NCI-H2107 (cell line): ENCODE measurements at places on chromosomes 7 and 10.

DNA sequence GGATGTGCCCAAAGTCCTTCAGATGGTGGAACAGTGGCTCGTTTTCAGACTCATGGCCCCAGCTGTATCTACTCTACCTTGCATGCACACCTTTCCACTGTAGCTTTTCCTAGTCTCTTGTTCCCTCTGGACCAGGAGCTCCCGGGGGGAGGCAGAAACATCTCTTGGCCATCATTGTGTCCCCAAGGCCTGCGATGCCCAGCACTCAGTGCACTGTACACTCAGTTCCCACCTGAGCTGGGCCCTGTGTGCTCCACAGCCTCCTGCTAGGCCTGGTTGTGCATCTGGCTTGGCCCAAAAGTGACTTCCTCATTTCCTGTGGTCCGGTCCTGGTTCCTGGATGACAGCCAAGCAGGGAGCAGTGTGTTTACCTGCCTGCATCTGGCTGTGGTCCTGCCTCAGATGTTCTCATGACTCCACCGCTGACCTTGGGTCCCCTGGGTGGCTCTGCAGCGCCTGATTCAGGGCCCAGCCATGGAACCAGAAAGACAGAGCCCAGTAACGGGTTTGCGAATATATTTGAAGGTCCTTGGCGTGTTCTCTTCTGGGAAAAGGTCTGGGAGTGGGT lies 9.9 kb upstream of the DOCK1 start:
- no peak for DNase-seq

DNA sequence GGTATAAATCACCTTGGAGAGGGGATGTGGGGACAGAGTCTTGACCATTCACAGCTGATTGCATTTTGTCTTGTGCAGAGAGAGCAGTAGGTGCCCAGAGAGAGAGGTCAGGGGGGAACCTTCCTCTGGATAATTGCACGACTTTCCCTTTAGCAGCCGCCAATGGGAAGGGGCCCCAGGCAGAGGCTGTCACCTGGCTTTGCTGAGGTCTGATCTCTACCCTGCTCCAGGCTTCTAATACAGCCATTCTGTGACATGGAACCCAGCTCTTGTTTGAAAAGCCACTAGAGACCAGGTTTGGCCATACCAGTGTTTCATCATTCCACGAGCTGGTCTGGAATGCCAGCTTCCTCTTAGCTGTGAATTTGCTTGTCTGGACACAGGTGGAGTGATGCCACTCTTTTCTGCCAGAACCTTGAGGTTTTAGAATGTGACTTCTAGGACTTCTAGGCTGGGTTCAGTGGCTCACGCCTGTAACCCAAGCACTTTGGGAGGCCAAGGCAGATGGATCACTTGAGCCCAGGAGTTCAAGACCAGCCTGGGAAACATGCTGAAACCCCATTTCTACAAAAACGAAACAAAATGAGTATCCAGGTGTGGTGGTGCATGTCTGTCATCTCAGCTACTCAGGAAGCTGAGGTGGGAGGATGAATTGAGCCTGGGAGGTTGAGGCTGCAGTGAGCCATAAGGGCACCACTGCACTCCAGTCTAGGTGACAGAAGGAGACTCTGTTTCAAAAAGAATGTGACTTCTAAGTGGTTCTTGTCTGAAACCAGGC lies 159.9 kb downstream of the CAMK1D start:
- DNase-seq, result no peak

DNA sequence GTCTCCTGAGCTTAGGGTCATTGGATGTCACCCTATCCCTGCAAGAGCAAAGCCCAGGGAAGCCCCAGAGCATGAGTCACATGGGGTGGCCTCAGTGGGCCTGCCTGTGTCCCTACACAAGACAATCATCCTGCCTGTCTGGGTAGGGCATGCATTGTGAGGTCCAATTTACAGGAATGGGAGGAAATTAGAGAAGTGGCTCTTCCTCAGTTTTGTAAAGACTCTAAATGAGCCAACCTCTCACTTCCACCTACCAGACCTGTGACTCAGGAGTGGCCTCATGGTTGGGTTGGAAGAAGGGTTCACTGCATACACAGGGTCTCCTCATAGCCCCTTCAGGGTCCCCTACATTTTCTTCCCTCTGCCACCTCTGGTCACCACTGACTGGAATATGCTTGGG lies 43.6 kb upstream of the SMNDC1 start:
- DNase-seq, result no peak

GRCh38 chr10:100524638-100525037 lies 5.0 kb upstream of the SEC31B start:
- DNase-seq, result no peak

DNA sequence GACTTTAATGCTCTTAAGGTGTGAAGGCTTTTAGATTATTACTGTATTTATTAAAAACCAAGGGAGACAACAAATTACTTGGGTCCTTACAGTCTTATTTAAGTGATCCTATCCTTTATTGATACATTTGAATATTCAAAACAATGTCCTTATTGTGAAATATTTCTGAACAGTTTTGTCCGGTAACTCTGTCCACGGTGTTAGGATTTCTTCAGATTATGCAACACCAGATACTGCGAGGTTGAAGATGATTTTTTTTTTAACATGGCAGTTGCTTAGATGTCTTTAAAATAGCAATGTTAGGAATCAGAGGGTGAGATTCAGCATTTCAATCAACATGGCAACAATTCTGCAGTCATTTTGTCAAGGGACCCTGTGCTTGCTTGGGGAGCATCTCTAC lies 176.5 kb downstream of the CSTF2T start:
- no peak for DNase-seq

DNA sequence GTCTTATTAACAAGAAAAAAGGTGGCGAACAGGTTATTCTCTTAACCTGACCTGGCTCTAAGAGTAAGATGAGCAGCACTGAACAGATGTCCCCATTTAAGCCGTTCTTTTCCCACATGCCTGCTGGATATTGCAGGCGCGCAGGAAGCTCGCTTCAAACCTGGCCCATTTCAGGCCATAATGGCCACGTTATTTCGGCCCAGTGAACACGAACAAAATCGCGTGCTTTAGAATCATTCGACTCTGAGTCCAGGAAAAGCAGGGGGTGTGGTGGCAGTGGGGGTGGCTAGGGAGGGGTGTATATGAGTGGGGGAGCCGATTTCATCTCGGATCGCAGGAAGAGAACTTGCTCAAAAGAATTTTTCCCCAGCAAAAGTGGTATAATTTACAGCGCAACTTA lies 6.6 kb upstream of the SP8 start:
- DNase-seq, result no peak

GRCh38 chr10:124294811-124295770 lies 123.6 kb downstream of the OAT start:
- no peak for DNase-seq

DNA sequence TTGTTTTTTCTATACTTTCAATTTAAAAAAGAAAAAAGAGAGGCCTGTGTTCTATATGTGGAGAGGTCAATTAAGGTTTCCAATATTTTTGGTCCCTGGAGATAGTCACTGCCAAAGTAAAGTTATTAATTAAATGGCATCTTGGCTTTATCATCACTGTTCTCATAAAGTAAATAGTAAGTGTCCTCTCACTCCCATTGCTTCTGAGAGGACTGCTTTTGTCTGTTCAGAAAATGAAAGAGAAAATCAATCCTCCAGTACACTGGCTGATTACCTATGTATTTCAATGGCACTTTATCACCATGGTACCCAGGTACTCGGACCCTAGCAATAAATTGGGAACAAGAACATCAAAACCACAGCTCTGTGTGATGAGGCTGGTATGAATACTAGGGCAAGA lies 94.0 kb downstream of the RNLS start:
- no peak for DNase-seq

DNA sequence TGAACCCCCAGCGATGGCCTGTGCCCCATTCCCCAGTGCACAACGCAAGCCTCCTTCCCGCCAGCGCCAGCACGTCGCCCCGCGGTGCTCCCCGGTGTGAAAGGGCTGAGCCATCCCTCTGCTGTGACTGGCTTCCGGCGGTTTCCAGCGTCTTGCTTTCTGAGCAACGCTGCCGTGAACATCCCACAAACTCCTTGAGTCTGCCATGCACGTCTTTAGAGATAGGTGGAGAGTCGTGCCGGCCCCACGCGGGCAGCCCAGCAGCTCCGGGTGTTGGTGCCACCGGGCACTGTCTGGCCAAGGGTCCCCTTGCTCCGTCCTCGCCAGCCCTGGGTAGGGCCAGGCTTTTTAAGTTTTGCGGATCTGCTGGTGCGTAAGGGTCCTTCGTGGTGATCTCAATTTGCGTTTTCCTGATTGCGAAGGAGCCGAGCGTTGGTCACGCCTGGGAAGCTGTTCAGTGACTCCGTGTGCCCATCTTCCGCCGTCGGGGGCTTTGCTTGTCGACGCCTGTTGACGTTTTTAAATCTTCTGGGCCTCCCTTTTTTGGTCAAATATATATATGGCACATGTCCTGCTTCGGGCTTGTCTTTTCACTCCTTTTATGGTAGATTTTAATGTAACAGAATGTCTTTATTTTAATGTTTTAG lies 70.6 kb downstream of the FOXL3 start:
- DNase-seq, result no peak

GRCh38 chr7:38506004-38506403 lies 125.2 kb downstream of the AMPH start:
- no peak for DNase-seq

DNA sequence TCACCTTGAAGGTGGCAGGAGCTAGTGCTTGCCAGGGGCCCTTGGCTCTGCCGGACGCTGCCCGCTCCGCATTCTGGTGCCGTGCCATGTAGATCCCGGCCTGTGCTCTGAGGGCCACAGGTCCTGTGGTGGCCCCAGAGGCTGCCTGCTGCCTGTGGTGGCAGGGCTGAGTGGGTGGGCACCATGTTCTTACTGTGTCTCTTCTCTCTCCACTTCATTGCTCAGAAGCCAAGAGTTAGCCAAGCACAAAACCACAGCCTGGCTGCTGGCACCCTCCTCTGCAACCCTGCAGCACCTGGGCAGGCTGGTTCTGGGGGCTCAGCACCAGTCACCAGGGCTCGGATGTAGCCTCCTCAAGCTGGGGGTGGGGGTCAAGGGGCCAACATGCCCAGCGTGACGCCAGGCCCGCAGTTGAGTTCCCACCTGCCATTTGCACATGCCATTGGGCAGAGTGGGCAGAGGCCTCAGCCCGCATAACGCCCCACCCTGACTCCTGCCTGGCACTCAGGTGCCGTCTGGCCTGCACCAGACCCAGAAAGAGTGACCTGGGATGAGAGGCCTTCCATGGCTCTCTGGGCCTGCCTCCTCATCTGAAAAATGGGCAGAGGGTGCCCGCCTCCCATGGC lies 16.3 kb downstream of the ZMIZ1 start:
- no peak for DNase-seq

DNA sequence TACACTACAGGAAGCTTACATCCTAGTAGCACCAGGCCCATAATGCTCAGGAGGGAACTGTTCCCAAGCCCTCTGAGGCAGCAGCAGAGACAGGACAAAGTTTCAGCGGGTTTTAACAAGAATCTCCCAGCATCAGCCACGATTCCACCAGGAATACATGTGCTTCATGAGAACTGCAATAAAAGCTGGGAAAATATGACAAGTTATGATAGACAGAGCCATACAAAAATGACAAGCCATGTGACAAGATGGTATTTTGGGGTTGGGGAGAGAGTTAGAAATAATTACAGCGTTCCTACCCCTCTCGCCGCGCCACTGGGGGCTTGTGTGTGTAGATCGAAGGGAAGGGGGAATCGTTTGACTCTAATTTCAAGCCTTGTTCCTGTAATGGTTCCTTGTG lies 112.7 kb upstream of the CTBP2 start:
- DNase-seq, result no peak

DNA sequence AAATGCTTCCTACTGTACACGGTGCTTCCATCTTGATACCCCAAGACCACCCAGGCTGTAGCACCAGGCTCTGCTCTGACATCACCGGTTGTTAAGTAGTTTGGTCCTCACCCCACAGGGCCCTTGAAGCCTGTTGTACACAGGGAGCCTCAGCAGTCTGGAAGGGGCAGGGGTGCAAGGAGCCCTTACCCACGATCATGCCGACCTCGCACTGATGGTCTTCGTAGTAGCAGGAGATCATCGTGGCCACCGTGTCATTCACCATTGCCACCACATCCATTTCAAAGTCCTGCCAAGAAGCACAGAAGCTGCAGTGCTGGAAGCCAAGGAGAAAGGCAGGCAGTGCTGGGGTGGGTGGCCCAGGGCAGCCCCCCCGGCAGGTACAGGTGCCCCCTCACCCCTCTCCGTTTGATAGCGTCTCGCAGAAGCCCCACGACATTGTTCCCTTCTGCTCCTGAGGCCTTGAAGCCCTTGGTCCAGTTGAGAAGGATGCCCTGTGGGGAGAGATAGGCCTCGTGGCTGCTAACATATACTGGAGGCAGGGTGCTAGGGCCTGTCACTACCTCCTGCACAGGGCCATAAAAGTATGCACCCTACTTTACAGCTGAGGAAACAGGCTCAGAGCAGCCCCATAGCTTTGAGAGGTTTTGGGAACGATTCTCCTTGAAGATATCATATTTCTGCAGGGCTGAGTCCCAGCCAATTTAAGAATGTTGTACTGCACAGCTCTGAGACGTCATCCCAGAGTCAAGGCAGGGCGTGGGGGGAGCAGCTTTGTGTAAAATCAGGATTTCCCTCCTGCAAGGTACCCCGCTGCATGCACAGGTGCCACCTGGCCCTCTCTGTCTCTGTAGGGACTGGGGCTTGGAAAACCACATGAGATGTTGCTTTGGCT lies 8.7 kb upstream of the MYL7 start:
- no peak for DNase-seq

GRCh38 chr10:132459301-132460003 lies 62.5 kb downstream of the PWWP2B start:
- DNase-seq, result no peak

DNA sequence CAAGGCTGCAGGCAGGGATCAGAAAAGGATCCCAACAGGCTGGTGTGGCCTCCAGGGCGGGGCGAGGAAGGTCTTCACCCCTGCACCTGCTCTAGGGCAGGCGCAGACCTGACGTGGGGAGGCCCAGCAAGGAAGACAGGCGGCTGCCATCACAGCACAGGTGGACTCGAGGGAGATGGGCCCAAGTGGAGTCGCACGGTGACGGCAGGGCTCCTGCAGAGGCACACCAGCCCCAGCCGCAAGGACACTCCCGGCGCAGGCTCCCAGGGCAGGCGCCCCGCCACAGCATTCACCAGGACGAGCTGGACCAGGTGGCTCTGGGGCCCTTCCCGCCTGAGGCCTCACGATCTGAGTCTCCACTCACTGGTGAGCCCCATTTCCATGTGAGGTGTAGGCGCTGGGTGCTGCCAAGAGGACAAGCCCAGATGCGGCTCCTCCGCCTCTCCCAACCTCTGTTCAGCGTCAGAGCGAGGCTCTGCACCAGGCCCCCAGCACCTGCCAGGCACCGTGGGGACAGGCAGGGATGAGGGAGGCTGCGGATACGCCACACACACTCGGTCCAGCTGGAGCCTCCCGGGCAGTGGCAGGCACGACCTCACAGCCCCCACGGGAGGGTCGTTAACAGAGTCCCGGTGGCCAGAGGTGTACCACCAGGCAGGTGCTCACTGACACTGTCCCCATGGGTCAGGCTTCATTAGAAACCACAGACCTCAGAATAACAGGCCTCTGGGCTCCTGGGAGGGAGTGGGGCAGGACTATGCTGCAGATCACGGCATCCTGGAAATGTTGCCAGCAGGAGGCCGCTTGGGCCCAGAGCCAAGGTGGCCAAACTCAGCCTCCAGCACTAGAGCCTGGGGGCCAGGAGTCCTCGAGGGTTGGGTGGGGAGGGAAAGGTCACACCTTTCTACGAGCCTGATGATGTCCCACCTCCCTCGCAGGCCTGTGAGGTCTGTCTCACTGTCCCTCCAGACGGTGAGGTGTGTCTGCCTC lies 111.6 kb downstream of the MAD1L1 start:
- no peak for DNase-seq
